ENCODE measurements at places on chromosomes 2 and 18. TPM values are rescaled to one million over a fixed set of nuclear protein-coding genes. Genes with fewer than 3 reads are reported as not detected.

Gene DIPK1C
- total RNA-seq, result not detected

Gene TTR
- not detected for total RNA-seq

- H3K36me3 ChIP-seq, result no peaks in the 10 kb centered on the region
- H3K4me3 ChIP-seq, result no peak overlapping the region
- no peaks in the 10 kb centered on the region for H3K27me3 ChIP-seq
- no peak for DNase-seq
Observed at GRCh38 chr18:3748086-3748485, 298.1 kb downstream of the TGIF1 start.

DNA sequence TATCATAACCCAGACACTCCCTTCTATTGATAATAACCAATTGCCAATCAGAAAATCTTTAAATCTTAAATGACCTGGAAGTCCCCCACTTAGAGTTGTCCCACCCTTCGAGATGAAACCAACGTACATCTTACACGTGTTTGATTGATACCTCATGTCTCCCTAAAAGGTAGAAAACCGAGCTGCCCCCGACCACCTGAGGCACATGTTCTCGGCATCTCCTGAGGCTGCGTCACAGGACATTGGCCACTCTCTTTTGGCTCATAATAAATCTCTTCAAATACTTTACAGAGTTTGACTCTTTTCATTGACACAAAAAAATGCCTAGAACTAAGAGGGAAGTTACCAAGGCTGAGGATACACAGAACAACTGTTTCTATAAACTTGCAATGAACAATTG is 190.0 kb downstream of the RTP5 start:
- no peaks in the 10 kb centered on the region for H3K36me3 ChIP-seq
- H3K4me3 ChIP-seq, result no peak overlapping the region
- H3K4me1 ChIP-seq, result no peaks in the 10 kb centered on the region
- H3K27ac ChIP-seq, result no peak overlapping the region

DNA sequence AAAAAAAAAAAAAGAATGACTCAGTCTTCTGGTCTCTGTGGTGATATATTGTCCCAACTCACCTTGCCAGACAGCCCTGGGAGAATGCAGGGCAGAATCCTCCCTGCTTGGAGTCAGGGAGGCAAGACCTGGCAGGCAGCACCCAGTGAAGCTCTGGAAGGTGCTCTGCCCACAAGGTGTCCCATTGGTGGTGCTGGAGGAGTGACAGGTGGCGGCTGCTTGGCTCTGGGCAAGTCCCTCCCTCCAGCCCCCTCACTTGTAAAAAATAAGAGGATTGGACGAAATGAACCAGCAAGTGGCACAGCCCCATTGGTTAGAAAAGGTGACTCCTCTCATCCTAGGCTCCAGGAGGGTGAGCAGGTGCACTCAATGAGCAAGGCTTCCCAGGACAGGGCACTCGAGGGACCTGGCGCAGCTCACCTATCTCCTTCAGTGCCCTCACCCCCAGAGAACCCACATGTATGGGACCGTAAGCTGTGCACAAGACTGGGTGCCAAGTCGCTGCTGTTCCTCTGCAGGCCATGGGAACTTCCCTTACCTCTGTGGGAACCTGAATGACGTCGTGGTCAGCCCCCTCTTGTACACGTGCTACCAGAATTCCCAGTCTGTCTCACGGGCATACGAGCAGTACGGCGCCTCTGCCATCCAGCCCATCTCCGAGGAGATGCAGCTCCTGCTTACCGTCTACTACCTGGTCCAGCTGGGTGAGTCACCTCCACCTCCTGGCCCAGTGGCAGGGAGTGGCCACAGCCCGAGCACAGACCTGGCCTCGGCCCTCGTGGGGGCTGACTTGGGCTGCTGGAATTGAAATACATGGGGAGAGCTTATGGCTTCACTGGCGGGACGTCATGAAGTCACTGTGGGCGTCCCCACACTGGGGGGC is 54.6 kb downstream of the GREB1 start:
- no peak overlapping the region for H3K27ac ChIP-seq
- H3K36me3 ChIP-seq, result no peaks in the 10 kb centered on the region
- H3K4me3 ChIP-seq, result no peak overlapping the region
- H3K4me1 ChIP-seq, result peaks cover 3% of the 10 kb centered on the region

Gene GALNT14
- total RNA-seq, result not detected

- no peak for DNase-seq
- no peaks in the 10 kb centered on the region for H3K36me3 ChIP-seq
- H3K27me3 ChIP-seq, result no peaks in the 10 kb centered on the region
- no peak overlapping the region for H3K27ac ChIP-seq
- no peaks in the 10 kb centered on the region for H3K4me1 ChIP-seq
- H3K4me3 ChIP-seq, result no peak overlapping the region
Observed at GRCh38 chr18:27314996-27315395, 129.9 kb upstream of the CHST9 start.

DNA sequence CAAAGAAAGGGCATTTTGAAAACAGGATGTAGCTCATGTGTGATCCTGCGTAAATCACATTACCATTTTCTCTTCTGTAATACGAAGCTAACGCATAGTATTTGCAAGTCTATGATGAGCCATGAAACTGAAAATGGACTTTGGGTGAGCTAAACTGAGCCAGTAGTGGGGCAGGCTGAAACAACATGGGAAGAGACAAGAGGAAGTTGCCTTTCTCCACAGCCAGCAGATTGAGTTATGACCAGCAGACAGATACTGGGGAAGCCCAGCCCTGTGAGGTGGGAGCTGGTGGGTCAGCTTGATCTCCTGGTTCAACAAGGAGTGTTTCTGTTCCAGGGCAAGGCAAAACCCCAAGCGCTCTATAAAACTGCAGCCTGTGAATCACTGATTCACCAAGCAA is 11.8 kb downstream of the CYRIA start:
- H3K4me3 ChIP-seq, result no peak overlapping the region
- no peak for DNase-seq
- no peaks in the 10 kb centered on the region for H3K4me1 ChIP-seq
- H3K27ac ChIP-seq, result no peak overlapping the region
- peaks cover 2% of the 10 kb centered on the region for H3K27me3 ChIP-seq

GRCh38 chr2:192197357-192197756 is 2.6 kb upstream of the TMEFF2 start:
- H3K4me1 ChIP-seq, result peaks cover 31% of the 10 kb centered on the region
- no peak overlapping the region for H3K4me3 ChIP-seq
- no peaks in the 10 kb centered on the region for H3K36me3 ChIP-seq
- H3K27ac ChIP-seq, result no peak overlapping the region
- H3K27me3 ChIP-seq, result peaks cover 70% of the 10 kb centered on the region
